ENCODE measurements at places on chromosomes 12 and 14. TPM values are rescaled to one million over a fixed set of nuclear protein-coding genes. Genes with fewer than 3 reads are reported as not detected.

GRCh38 chr12:85983601-85984000 lies 109.5 kb downstream of the NTS start:
- H3K4me1 ChIP-seq: no peaks in the 10 kb centered on the region
- no peak for DNase-seq
- H3K36me3 ChIP-seq: no peaks in the 10 kb centered on the region
- no peak overlapping the region for H3K27ac ChIP-seq
- H3K4me3 ChIP-seq: no peak overlapping the region

GRCh38 chr14:21990116-21990515 lies 316.5 kb upstream of the OR4E1 start:
- H3K4me3 ChIP-seq: no peak overlapping the region
- no peak overlapping the region for H3K27ac ChIP-seq
- no peaks in the 10 kb centered on the region for H3K36me3 ChIP-seq

- peak overlapping the region; percentile 58 for H3K4me3 ChIP-seq
- H3K27ac ChIP-seq: peak overlapping the region; percentile 89
- H3K36me3 ChIP-seq: peaks cover 31% of the 10 kb centered on the region
- no peak for DNase-seq
- no peaks in the 10 kb centered on the region for H3K27me3 ChIP-seq
Observed at GRCh38 chr12:57603815-57604453, 690 bp upstream of the DTX3 start.

DNA sequence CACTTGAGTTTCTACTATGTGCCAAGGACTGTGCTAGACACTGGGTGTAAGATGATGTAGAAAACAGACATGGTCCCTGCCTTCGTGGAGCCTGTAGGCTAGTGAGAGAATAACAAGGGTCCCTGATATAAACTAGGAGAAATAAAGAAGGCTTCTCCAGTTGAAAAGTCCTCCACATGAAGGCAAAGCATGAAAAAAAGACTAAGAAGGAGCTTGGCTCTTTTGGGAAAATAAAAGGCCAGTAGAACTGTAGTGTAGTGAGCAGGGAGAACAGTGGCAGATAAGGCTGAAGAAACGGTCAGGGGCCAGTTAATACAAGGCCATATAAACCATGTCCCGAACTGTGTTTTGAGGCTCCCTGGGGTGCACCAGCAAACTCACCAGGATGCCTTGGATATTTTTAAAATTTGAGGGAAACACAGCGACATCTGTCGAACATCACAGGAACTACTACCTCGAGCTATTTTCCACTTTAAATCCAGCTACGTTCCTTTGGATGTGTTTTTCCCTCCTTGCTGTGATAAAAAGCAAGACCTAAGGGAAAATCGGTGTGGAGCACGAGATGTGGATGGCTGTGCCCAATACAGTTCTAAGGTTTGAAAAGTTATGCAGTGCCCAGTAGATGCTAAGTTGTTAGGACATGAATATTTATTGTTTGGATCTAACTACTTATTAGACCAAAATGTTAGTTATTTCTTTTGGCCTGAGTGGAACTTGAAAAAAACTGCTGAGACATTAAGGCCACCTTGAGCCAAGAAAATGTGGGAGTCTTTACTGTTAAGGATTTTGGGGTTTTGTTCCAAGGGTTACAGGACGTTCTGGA lies 8.5 kb upstream of the CFL2 start:
- no peaks in the 10 kb centered on the region for H3K36me3 ChIP-seq
- no peaks in the 10 kb centered on the region for H3K27me3 ChIP-seq
- H3K27ac ChIP-seq: no peak overlapping the region

- no peak overlapping the region for H3K27ac ChIP-seq
- H3K27me3 ChIP-seq: no peaks in the 10 kb centered on the region
- DNase-seq: no peak
- H3K36me3 ChIP-seq: no peaks in the 10 kb centered on the region
Observed at GRCh38 chr12:30691122-30691879, 4.4 kb downstream of the IPO8 start.

CLEC1B gene
- not detected for total RNA-seq

DAO gene
- 0.26 TPM for total RNA-seq

SERPINA3 gene
- total RNA-seq: 36.4 TPM

KRT73 gene
- 0.52 TPM for total RNA-seq
